GDM1 (cell line): ENCODE measurements at places on chromosomes 1 and 21.
A peak's percentile ranks its signal among the peaks of the same experiment; 100 is the strongest.

GRCh38 chr1:242691610-242691945 lies 167.1 kb upstream of the PLD5 start:
- no peak for DNase-seq

DNA sequence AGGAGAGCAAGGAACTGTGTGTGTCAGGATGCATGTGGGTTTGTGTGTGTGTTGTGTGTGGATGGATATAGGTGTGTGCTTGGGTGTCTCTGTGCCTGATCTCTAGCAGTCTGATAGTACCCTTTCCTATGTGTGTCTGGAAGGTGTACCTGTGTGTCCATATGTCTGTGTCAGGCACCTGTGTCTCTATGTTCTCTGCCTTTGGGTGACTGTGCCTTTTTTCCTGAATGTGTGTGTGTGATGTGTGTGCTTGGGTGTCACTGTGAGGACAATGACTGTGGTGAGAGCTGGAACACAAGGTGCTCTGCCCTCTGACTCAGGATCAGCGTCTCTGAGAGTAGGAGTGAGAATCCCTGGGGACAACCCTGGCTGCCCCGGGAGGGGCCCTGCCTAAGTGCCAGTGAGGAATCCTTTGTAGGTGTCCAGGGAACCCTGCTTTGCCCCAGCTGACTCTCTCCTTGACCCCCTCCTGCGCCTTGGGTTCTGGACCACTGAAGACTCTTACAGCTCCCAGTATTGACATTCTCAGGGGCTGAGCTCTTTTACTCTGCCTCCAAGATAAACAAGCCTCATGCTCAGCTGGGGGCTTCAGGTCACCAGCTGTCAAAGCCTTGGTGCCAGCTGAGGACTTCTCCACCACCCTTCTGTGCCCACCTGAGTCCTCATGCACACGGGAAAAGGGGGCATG lies 735 bp upstream of the EFNA3 start:
- no peak for DNase-seq

GRCh38 chr1:27612718-27613117 lies 8.8 kb upstream of the AHDC1 start:
- DNase-seq, result no peak

DNA sequence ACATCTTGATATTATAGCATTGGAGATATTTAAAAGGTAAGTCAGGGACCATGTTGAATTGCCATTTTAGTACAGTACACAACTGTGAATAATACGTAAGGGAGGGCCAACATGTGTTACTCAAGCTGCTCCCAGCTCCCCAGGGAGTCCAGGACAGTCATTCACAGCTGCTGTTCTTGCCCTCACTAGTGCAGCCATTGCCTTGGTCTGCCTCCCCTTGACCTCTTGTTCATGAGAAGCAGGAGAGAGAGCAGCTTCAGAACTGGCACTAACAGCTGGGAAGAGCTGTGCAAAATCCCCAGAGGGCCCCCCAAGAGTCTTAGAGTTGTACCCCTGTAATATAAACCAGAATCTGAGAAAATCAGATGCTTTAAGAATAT lies 16.4 kb downstream of the TCEANC2 start:
- DNase-seq, result no peak

DNA sequence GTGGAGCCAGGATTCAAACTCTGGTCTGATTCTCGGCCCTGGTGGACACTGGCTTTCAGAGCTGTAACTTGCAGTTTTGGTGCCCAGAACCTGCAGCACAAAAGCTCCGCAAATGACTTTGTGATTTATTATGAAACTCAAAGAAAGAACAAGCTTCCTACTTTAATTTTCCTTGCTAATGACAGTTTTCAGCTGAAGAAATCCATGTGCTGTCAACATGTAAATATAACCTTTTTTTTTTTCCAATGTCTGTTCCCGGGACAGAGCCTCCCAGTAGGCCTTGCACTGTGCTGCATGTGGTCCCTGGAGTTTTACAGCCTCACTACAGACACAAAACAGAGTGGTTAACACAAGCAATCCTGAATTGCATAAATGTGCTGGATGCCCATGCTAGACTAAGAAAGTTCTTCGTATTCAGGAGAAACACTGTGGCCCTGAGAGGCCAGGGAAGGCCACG lies 62.3 kb upstream of the ANGPTL1 start:
- no peak for DNase-seq

DNA sequence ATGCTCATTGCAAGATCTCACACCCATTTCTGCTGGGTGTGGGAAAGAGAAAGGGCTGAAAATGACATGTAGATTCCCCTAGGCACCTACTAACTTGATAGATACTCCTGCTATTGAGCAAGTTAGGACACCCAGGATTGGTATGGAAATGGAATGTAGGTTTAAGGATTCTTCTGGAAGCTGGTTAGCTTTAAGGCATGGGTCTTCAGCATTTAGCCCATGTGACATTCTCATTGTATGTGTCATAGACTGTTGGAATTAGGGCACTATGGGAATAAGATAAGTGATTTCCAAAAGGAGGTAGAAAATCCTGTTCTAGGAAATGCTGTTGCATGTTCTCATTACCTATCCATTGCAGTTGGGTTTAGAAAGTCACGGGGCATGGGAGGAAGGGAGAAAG lies 76.2 kb downstream of the DISC1 start:
- no peak for DNase-seq

DNA sequence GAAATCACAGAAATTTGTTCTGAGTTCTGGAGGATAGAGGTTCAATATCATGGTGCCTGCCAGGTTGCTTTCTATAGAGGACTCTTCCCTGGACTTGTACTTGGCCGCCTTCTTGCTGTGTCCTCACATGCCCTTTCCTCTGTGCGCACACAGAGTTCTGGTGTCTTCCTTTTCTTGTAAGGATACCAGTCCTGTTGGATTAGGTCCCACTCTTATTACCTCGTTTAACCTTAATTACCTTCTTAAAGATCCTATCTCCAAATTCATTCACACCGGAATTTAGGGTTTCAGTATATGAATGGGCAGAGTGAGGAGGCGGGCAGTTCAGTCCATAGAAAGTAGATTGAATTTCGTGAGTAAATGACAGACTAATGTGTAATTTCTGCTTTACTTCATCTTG lies 413.9 kb downstream of the NCAM2 start:
- no peak for DNase-seq

DNA sequence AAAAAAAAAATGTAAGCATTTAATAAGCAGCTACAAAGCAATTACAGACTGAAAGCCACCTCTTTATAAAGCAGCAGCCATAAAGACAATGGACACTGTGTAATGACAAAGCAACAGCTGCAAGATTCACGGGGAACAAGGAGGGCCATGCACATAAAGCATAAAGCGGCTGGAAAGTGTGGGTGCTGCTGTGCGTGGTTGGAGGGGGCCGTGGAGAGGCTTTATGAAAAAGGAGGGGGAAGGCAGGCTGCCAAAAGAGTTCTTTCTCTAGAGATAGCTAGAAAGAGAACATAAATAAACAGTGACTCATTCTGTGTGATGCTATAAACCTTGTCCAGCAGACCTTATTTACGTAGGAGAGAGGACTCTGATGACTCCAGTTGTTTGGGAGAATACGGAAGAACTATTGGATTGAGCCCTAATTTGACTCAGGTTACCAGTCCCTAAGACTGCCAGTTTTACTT lies 49.3 kb downstream of the ADAMTS1 start:
- DNase-seq, result no peak

- DNase-seq, result no peak
Measured at GRCh38 chr1:30331415-30332065, 391.8 kb downstream of the MATN1 start.

DNA sequence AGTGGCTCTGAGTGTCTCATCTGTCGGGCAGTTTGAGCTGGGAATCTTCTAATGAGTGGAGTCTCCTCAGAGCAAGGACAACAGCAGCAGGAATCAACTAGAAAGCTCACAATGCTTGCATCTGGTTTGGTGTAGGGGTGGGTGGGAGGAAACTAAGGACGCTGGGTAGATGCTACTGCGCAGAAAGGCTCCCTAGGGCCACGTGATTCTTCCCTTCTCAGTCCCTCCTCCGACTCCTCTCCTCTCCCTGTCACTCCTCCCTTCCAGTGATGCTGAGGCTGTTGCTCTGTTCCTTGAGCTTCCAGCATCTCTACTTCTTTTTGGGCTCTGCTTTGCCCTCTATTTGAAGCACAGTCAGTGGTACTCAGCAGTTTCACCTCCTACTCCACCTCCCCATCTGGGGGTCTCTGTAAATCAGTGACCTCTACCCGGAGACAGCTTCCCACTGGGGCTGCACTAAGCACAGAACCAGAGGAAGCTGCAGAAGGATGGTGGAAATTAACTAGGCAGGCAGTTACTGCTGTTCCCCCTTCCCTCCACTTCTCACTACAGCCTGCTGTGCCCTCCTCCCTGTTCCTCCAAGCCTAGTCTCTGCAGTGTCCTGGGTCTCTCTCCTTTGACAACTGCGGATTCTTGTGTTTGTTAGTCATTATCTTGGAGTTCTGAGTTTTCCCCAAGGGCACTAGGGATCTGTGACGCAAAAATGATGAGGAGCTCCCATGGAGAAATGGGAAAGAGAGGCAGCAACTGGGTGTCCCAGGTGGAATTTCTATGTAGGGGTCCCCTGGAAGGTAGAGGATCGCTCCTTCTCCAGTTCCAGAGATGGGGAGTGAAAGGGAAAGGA lies 5.8 kb downstream of the LINGO4 start:
- DNase-seq, result no peak

- no peak for DNase-seq
Measured at GRCh38 chr1:246351721-246352120, 155.4 kb downstream of the SMYD3 start.

DNA sequence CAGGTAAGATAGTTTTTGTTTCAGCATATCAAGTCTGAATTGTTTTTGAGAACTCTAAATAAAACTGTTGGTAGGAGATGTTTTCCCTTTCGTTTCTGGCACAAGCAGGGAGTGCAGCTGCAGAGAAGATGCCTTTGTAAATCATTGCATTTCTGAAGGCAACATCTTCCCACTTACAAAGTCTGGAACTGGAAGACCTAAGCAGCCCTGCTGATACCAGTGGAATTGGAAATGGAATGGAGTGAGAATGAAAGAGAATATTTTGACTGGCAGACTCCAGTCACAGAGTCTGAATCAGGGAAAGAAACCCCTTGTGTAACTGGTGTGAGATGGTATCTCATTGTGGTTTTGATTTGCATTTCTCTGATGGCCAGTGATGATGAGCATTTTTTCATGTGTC lies 815.6 kb downstream of the LTN1 start:
- no peak for DNase-seq

DNA sequence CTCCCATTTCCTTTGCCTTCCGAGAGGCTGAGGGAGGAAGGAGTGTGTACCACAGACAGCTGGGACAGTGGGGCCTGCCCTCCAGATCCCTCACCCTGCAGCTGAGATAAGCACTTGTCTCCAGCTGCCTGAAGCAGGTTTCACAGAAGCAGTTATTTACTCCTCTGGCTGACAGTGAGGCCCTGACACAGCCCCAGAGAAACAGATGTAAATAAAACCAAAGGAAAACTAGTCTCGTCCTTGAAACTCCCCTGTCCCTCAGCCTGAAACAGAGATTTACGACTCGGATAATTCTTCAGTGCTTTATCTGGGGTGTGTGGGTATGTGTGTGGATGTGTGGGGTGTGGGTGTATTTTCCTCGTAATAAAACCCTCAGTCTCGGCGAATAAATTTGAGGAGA lies 181.1 kb downstream of the IGSF21 start:
- DNase-seq, result no peak

DNA sequence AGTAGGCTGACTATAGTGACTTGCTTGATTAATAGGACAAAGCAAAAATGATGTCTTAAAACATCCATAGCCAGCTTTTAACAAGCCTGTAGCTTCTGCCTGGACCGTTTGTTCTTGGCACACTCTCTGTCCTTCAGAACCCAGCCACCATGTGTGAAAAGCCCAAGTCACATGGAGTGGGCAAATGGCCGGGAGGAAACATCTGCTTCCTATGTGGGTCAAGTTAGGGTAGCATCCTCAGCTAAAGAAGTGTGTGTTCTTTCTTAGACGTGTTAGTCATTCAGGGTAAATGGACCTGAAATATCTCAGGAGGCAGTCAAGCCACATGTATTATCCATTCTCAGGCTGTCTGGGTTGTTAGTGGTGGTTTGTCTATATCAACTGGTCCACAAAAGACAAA lies 23.4 kb downstream of the RD3 start:
- DNase-seq, result peak; percentile 85

GRCh38 chr1:51927029-51927428 lies 48.5 kb upstream of the NRDC start:
- no peak for DNase-seq

DNA sequence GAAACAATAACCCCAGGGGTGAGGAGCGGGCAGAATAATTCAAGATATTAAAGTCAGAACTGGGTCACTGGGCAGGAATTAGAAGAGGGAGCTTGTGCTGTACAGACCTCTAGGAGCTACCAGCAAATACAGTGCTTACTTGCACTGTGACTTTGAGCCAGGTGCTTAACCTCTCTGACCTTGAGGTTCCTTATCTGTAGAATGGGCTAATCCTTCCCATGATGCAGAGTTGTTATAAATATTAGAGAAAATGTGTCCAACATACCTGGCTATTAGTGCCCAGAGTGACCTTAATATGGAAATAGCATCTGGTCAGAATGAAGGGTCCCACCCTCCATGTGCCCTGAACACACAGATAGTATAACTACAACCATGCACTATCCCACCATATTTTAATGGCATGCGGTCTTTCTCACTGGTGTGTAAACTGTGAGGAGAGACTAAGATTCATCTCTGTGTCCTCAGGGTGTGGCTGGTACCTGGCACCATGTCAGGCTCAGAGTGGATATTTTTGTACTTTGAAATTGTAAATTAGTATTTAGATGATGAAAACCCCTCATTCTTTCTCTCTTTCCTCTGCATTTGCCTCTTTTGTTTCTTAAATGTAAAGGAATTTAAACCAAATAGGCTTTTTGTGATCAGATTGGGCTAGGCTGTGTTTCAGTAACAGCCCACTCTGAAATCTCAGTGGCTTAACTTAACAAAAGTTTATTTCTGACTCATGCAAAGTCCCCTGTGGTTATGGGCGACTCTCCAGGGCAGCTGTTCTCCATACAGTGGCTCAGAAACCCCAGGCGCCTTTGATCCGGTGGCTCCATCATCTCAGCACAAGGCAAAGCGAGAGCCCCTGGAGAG lies 60.0 kb upstream of the ROR1 start:
- DNase-seq, result no peak

DNA sequence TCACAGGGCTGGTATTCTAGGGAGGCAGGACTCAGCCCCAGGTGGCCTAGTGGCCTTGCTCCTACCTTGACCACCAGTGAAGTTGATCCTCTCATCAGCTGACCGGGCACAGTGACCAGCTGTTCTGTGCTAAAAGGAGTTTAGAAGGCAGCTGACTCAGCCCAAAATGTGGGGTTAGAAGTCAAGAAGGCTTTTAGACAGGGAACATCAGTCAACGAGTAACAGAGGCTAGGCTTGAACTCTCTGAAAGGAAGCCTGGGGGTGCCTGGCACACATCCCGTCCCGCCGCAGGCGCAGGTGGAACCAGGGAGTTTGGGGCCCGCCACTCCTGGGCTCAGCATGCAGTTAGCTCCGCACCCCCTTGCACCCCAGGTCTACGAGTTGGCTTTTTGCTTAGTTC lies 114.9 kb upstream of the SLC45A1 start:
- DNase-seq, result no peak
